ENCODE measurements at places on chromosomes 4 and X. TPM values are rescaled to one million over a fixed set of nuclear protein-coding genes. Genes with fewer than 3 reads are reported as not detected.

The NOCT gene
- total RNA-seq, result 4.4 TPM

DNA sequence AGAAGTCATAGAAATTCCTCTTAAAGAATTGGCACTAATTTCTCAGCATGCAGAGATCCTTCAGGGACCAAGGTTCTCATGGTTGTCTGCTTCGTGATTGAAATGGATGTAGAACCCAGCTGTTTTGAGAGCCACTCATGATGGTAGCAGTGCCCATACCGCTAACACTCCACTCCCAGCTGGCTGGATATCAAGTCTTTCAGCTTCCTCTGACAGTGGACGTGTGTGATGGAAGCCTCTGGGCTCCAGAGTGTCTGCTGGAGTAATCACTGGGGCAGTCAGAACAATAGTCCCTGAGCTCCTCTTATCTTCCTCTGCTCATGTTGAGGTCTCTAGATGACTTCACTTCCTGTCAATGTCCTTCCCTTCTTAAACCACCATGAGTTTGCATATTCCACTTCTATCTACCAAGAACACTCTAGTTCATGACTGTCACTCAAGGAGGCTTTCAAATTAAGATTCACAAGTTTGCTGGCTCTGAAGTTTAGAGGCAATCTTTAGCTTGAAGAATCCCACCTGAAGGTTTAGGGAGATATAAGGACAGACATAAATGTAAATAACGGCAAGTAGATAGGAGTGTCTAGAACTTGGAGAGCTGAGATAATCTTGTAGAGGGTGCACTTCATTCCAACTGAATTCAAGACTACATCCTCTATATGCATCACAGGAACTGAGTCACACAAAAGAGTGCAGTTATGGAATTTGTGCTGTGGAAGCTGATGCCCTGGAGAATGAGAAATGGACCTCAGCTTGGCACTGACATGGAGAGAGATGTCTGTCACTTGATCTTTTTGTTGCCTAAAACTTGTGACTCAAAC, 64.5 kb upstream of the WDR1 start:
- H3K36me3 ChIP-seq, result no peaks in the 10 kb centered on the region
- H3K4me1 ChIP-seq, result no peaks in the 10 kb centered on the region
- no peak for DNase-seq
- H3K4me3 ChIP-seq, result no peak overlapping the region

The HEPH gene
- 0.79 TPM for total RNA-seq

GRCh38 chr4:159503236-159504008, 400.5 kb downstream of the RAPGEF2 start:
- H3K27ac ChIP-seq, result no peak overlapping the region
- no peak for DNase-seq
- H3K4me3 ChIP-seq, result no peak overlapping the region
- H3K36me3 ChIP-seq, result no peaks in the 10 kb centered on the region
- no peaks in the 10 kb centered on the region for H3K4me1 ChIP-seq

DNA sequence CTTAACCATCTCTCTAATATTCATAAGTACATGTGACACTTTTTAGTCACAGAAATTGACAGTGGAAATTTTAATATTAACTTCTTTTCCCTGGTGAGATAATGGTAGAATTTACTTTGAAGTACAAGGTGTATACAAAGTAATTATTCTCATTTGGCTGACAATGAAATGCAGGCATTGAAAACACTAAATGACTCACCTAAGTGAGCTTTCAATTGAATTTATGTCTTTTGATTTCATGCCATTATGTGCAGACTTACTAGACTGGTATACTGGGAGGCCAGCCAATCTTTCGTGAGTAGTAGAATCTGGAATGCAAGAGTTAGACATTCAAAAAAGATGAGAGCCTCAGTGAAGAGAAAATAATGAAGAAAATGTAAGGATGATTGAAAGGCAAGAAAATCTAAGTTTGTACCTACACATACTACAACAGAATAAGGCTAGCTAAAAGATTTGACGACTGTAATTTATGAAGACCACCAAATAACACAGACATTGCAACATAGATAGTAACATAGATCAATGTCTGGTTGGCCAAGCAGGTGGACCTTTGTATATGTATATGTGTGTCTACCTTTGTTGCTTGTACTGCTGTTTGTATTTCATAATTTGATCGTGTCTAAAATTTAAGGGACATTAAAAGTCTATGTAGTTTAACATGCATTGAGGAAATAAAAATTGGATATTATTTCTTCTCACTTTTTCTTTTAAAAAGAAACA, 459.7 kb downstream of the IL15 start:
- no peak for DNase-seq
- no peaks in the 10 kb centered on the region for H3K27me3 ChIP-seq
- H3K4me3 ChIP-seq, result no peak overlapping the region
- peaks cover 8% of the 10 kb centered on the region for H3K4me1 ChIP-seq
- H3K27ac ChIP-seq, result no peak overlapping the region

The FGFBP1 gene
- 386 TPM for total RNA-seq

DNA sequence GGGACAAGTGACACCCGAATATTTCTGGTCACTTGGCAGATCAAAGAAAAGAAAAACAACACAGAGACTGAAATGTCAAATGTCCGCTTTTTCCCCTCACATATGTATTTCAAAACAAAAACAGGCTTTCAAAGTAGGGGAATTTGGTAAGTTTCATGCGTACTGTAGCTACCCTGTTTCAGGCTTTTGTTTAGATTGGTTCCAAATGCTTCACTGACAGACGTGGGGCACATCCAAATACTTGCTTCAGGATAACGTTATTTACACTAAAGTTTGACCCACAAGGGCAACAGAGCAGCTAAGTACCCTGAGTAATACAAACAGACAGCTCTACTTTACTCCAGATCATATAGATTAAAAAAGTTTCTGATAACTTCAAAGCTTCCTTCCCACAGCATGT, 804.5 kb upstream of the POU3F4 start:
- DNase-seq, result no peak
- no peaks in the 10 kb centered on the region for H3K4me1 ChIP-seq
- H3K27ac ChIP-seq, result no peak overlapping the region
- H3K27me3 ChIP-seq, result no peaks in the 10 kb centered on the region

The RNF150 gene
- 0.23 TPM for total RNA-seq

DNA sequence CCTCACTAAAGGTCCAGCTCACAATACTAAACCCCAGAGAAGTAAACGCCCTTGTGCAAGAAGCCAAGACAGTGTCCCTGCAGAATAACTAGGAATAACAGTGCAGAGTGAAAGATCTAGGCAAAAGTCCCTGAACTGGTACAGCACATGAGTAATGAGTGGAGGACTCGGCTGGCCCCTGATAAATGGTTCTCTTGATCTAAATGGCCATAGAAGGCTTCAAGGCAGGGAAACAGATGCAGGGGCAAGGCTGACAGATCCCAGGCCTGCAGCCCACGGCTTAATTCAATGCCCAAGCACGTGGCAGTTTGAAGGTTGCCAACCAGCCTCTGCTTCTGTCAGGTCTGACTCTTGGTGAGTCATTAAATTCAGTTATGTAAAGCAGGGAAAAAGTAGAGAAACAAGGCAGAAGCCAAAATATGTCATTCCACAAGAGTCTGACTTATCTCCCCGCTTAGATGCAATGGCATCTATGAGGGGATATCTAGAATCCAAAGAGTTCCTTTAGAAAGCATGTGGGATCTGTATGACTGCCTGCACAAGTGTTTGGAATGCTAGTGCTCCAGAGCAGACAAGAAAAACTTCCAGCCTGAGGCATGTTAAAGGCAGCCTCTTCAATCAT, 121.3 kb downstream of the PRDM5 start:
- no peaks in the 10 kb centered on the region for H3K27me3 ChIP-seq
- H3K4me1 ChIP-seq, result no peaks in the 10 kb centered on the region
- DNase-seq, result no peak
- H3K27ac ChIP-seq, result no peak overlapping the region

DNA sequence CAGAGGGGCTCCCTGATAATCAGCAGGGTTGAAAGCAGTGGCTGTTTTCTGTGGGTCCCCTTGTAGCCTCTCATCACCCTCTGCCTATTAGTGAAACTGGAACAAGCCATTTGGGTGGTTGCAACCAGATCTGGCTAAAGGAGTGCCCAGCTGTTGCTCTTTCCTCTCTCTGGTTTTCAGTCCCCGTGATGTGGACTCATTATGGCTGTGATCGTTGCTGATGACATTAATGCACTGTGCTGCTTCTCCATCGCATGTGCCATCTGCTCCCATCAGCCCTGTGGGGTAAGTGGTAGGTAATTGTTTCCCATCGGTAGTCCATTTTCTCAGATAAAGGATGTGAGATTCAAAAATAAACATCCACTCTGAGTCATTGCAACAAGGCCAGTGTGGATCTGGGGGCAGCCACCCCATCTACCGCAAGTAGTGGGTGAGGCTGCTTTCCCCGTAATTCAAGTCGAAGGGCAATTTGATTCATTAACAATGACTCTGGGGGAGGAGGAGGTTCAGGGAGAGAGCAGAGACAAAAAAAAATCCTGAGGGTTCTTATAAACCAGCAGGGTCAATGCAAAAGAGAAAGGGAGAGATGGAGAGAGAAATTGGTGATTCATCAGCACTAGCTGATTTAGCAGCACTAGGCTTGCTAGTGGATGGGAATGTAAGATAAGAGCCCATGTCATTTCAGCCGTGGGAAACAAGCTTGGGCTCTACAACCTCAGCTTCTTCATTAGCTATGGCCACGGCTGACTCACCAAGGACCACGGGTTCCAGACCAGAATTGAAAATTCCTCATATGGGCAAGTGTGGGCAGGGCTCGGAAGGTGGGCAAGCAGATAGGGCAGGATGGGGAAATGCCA, 357.8 kb downstream of the MID1IP1 start:
- H3K27ac ChIP-seq, result no peak overlapping the region
- no peaks in the 10 kb centered on the region for H3K4me1 ChIP-seq
- no peaks in the 10 kb centered on the region for H3K36me3 ChIP-seq
- peaks cover 4% of the 10 kb centered on the region for H3K27me3 ChIP-seq

The ADGRG2 gene
- total RNA-seq, result 0.35 TPM

- no peak overlapping the region for H3K4me3 ChIP-seq
- H3K27me3 ChIP-seq, result no peaks in the 10 kb centered on the region
- H3K36me3 ChIP-seq, result peaks cover 6% of the 10 kb centered on the region
- DNase-seq, result no peak
Observed at GRCh38 chrX:47242321-47242720, 9.5 kb downstream of the USP11 start.

DNA sequence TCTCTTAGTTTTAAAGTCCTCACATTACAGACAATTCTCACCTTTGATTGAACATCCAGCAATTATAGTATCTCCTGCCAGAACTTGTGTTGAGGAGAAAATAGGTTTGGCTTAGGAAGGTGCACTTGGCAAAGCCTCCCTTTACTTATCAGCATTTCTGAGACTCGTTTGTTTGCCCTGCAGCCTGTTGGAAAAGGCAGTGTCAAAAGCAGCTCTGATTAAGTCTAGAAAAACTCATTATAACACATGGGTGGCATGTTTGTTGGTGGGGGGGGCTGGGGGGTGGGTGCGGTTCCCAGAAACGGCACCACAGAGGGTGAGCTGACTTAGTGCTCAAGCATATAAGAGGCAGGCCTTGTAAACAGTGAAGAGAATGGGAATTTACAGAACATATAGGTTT, 21.7 kb upstream of the PUDP start:
- no peaks in the 10 kb centered on the region for H3K36me3 ChIP-seq
- no peaks in the 10 kb centered on the region for H3K4me1 ChIP-seq
- no peak for DNase-seq

- DNase-seq, result no peak
- H3K4me1 ChIP-seq, result peaks cover 13% of the 10 kb centered on the region
- H3K27ac ChIP-seq, result no peak overlapping the region
- H3K36me3 ChIP-seq, result no peaks in the 10 kb centered on the region
- H3K4me3 ChIP-seq, result no peak overlapping the region
Observed at GRCh38 chr4:53620956-53621355, 29.7 kb upstream of the LNX1 start.

- H3K4me3 ChIP-seq, result no peak overlapping the region
- H3K27me3 ChIP-seq, result no peaks in the 10 kb centered on the region
- DNase-seq, result no peak
- H3K36me3 ChIP-seq, result peaks cover 6% of the 10 kb centered on the region
- H3K4me1 ChIP-seq, result no peaks in the 10 kb centered on the region
Observed at GRCh38 chrX:13752646-13753045, 18.1 kb downstream of the OFD1 start.

DNA sequence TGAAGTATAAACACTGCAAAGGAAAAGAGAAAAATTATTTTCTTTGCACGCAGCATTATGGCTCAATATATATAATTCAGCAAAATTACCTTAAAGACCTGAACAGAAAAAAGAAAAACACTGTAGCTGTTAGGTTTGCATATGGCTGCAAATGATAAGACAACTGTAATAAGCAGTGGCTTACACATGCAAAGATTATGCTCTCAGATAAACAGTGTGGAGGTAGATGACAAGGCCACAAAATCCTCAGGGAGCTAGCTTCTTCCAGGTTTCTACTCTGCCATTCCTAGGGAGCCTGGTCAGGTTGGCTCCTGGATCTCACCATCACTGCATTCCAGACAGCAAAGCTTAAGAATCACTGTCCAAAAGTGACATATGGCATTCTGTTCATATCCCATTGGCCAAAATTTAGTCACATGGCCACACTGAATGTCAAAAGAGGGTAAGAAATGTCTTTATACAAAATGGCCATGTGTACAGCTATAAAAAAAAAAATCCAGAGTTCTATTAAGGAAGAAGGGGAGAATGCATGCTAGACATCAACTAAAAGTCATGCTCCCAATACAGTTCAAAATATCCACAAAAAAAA, 195.2 kb upstream of the SLC7A11 start:
- no peaks in the 10 kb centered on the region for H3K4me1 ChIP-seq
- DNase-seq, result no peak
- H3K27me3 ChIP-seq, result no peaks in the 10 kb centered on the region

The SLC2A9 gene
- 8.0 TPM for total RNA-seq

GRCh38 chrX:30659421-30659820, 6.2 kb downstream of the GK start:
- no peak overlapping the region for H3K4me3 ChIP-seq
- no peaks in the 10 kb centered on the region for H3K36me3 ChIP-seq
- DNase-seq, result no peak
- no peaks in the 10 kb centered on the region for H3K27me3 ChIP-seq
- H3K4me1 ChIP-seq, result peaks cover 5% of the 10 kb centered on the region

- DNase-seq, result no peak
- no peak overlapping the region for H3K27ac ChIP-seq
- no peak overlapping the region for H3K4me3 ChIP-seq
- H3K4me1 ChIP-seq, result no peaks in the 10 kb centered on the region
- no peaks in the 10 kb centered on the region for H3K27me3 ChIP-seq
Observed at GRCh38 chr4:68434836-68435235, 12.4 kb upstream of the TMPRSS11E start.

The HSD17B13 gene
- total RNA-seq, result not detected
